CD4-positive, alpha-beta T cell treated with Interleukin-6 at 100 ng/mL for 8 hours (primary cell): ENCODE measurements at places on chromosomes 16 and 17.

DNA sequence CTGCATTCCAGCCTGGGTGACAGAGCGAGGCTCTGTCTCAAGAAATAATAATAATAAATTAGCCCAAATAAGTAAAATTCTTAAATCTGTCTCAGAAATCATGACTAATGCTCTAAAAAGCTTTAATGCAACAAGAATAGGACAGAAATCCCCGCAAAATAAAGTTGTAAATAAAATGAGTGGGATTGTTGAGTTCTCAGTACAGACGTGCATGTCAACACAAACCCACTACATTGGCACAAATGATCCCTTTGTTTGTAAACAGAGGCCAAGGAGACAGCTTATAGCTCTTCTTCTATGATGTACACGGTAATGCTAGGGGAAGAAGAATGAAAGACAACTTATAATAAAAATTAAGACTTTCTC lies 6.0 kb downstream of the STAT5B start:
- DNase-seq, result no peak

DNA sequence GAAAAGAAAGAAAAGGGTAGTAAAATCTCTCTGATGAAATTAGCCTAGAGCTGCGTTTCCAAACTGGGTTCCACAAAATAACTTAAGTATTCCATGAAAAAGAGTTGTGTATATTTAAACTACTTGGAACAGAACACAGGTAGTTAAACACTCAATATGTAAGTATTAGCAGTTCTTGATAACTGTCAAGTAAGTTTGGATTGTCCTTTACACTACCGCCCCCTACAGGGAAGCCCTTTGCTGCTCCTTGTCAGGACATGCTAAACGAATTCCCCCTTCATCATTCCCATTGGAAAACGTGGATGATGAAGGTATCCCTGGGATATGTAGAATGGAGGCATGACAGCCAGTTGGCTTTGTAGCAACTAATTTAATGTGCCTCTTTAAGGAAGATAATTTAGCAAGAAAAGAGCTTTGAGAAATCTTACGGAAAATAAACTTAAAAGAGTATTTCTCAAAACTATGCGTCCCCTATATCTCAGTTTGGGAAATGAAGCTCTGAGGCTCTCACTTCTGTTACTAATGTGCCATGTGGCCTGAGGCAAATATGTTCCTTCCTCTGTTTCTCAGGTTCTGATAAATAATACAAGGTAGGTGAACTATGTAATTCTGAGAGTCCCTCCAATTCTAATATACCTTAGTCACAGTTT lies 18.8 kb downstream of the NCBP3 start:
- peak; percentile 67 for DNase-seq

GRCh38 chr16:81816793-81817210 lies 37.7 kb downstream of the PLCG2 start:
- DNase-seq, result no peak

DNA sequence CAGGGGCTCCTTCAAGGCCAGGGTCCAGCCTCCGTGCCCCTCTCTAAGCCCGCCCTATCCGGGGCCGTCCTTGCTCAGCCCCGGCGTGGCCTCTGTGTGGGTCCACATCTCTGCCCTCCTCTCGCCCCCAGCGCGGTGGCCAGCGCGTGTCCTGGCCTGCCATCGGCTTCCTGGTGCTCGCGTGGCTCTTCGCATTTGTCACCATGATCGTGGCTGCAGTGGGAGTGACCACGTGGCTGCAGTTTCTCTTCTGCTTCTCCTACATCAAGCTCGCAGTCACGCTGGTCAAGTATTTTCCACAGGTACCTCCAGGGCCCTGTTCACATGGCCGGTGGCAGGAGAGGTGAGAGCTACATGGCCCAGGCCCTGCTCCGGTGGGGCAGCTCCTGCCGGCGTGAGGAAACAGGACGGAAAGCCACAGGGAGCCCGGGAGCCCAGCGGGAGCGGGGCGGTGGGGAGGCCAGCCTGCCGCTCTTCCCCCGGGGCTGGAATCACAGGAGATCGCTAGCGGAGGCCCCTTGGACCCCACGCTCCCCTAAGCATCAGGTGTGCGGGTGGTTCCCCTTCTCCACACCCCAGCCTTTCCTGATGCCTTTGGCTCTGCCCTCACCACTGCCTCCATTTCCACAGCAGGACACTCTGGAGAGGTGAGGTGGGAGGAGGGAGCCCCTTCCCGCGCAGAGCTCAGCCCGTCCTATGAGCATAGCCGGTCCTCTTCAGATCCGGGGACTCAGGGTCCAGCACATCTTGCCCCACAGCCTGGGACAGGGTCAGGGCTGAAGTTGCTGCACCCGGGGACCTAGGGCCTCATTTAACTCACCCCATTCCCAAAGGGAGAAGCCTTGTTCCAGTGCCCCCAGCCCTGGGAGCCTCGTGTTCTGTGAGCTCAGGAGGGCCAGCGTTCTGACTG lies 10.2 kb downstream of the TAX1BP3 start:
- DNase-seq, result no peak
